ENCODE measurements at places on chromosomes 2 and 18. TPM values are rescaled to one million over a fixed set of nuclear protein-coding genes. Genes with fewer than 3 reads are reported as not detected.

- DNase-seq: no peak
Measured at GRCh38 chr18:12911025-12911928, 27.2 kb upstream of the PTPN2 start.

ABCB11 gene
- 1.5 TPM for total RNA-seq

ZNF385B gene
- total RNA-seq: 5.3 TPM

PARD6G gene
- total RNA-seq: 11.2 TPM

SPP2 gene
- not detected for total RNA-seq

DNA sequence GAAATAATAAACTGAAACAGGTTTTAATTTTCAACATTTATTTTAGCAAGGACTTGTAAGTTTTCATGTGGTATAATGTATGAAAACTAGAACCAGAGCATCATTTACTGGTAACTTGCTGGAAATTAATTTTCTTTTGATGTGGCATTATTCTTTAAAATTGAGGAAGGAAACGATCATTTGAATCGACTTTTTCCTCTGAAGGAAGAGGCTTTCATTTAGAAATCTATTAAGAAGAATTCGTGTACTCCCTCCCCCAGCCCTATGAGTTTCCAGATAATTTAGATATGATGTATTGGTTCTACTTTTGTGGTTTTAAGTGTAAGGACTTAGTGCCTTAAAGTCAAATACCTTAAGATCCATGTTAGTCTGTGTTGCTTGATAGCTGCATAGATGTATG is 2.5 kb downstream of the BABAM2 start:
- DNase-seq: no peak

DNA sequence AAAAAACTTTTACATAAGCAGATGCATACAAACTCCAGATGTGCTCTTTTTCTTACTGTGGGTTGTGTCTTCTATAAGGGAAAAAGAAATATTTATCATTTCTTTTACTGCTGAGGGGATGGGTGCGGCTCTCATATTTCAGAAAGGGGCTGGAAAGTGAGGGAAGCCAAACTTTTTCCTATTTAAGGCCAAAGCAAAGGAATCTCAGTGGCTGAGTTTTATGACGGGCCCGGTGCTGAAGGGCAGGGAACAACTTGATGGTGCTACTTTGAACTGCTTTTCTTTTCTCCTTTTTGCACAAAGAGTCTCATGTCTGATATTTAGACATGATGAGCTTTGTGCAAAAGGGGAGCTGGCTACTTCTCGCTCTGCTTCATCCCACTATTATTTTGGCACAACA is at the start of gene COL3A1:
Gene COL3A1 (plus strand): TSS at position 210 of the 400 bp plus-strand sequence. CDS start 117 bp downstream, at position 327.
- DNase-seq: peak; percentile 60

RAB17 gene
- 1.1 TPM for total RNA-seq

FLACC1 gene
- 5.4 TPM for total RNA-seq

- peak; percentile 48 for DNase-seq
Measured at GRCh38 chr2:85662899-85663593, 5.0 kb downstream of the SFTPB start.

GRCh38 chr2:218437969-218438368 is 19.0 kb downstream of the VIL1 start:
- no peak for DNase-seq

FHL2 gene
- total RNA-seq: 208 TPM

- no peak for DNase-seq
Measured at GRCh38 chr2:224957540-224958461, 84.5 kb downstream of the DOCK10 start.

DNA sequence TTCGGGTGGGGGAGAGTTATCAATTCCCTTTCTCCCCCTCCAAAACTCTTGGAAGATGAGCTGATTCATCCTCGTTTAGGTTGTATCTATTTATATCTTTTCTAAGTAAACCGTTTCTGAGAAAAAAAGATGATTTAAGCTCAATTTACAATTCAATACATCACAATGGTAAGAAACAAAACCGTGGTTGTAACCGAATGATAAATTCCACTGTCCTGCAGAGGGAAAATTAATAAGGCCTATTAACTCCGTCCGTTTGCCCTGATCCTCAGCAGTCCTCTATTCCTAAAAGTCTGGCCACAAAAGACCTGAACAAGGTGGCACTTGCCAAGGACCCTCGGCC is 286.2 kb downstream of the TCF4 start:
- no peak for DNase-seq

DNA sequence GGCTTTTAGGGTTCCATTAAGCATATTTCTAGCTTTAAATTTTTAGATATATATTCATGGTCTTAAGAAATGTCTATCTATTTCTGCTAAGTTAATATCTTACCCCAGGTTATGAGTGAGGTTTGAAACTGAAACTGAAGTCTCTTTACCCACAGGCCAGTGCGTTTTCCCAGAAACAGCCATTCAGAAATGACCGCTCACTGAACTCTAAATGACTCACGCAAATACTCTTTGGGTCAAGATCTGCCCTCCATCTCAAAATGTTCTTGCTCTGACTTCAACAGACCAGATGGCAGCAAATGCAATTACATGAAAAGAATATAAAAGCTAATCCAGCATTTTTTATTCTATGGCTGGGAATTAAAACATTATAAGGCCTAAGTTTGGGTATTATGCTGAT is 315.2 kb downstream of the TDRD15 start:
- DNase-seq: no peak

DNA sequence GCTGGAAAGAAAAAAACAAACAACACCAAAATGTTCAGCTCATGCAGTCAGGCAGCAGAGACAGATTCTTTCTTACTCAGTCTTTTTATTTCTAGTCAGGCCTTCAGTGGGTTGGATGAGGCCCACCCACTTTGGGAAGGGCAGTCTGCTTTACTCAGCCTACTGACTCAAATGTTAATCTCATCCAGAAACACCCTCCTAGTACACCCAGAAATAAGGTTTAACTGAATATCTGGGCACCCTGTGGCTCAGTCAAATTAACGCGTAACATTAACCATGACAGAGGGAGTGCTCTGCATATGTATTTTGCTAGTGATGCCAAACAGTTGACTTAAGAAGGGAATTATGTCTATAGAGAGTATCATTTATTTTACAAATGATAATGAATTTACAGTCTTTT is 401.6 kb downstream of the PARD3B start:
- DNase-seq: no peak

ABI2 gene
- total RNA-seq: 68.9 TPM

- no peak for DNase-seq
Measured at GRCh38 chr2:219565130-219566080, 5.9 kb downstream of the OBSL1 start.

GKN1 gene
- total RNA-seq: not detected

IL1R2 gene
- total RNA-seq: 5.7 TPM

DNA sequence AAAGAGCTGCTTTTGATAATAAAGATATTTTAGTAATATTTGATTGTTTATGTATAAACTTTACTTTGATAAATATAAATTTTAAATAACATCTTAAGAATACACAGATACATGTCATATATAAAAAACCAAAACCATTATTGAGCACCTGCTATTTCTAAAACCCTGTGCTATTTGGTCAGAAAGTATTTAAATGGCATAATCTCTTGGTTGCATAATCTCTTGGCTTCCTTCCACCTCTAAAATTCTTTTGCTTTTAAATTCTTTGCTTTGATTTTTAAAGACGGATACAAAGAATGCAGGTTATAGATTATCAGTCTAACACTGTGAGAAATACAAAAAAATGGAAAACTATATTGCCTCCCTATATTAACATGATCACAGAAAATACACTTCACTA is 36.9 kb downstream of the ACMSD start:
- DNase-seq: no peak

MLPH gene
- total RNA-seq: 25.5 TPM

IL36G gene
- total RNA-seq: not detected

SCYGR8 gene
- total RNA-seq: not detected

DNA sequence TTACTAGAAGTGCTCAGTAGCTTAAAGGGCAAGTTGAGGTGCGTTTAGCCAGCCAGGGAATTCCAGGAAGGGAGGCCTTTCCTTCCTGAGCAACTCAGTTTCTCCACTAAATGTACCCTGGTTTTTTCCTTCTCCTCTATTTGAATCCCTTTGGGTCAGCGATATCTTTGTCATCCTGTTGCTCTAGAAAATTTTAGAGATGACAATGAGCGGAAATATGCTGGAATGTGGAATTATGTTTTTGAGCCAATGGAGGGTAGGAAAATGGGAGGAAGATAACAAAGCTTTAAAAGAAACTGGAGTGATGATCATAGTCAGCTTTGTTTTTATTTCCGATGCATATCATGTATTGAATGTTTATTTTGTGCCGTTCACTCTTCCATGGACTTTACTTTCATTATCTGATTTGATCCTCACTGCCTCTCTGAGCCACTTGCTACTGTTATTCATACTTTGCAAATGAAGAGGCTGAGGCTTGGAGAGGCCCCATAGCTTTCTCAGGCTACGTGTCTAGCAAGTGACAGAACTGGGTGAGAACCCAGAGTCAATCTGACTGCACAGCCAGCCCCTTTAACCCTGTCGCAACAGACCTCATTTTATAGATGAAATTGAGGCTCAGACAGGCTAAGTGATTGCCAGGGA is 67.3 kb downstream of the NTSR2 start:
- DNase-seq: no peak

CD8A gene
- 2.6 TPM for total RNA-seq

NT5DC4 gene
- not detected for total RNA-seq

DNA sequence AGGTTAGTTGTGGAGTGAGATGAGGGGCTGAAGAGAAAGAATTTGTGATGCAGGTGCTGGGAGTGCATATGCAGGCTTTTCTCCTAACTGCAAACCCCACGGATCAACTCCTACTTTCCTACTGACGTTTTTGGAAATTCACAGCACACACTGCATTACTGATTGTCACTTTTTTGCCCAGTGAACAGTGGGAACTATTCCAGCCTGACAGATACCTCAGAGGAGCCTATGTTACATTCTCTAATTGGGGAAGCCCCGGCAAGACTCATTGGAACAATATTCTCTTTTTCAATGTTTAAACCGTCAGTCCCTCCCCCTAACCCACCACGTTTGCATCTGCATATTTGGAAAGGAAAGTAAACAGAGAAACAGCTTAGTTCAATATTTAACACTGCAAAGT is 126.2 kb downstream of the DPP4 start:
- DNase-seq: no peak

DNA sequence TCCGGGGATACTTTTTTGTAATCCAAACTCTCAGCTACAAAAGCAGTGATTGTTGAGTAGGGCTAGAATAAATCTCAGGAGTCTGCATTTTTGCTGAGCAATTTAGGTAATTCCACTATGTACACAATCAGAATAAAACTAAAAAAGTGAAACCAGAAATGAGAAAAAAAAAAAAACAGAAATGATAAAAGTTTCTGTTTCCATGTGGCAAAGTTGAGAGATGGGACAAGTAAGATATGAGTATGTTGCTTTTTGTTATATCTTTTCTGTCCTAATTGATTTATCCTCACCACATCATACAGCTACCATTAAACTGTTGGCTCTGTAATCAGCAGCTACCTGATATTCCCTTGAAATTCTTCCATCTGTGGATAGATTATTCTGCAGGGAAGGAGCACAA is 92.7 kb downstream of the VWC2L start:
- no peak for DNase-seq

DNA sequence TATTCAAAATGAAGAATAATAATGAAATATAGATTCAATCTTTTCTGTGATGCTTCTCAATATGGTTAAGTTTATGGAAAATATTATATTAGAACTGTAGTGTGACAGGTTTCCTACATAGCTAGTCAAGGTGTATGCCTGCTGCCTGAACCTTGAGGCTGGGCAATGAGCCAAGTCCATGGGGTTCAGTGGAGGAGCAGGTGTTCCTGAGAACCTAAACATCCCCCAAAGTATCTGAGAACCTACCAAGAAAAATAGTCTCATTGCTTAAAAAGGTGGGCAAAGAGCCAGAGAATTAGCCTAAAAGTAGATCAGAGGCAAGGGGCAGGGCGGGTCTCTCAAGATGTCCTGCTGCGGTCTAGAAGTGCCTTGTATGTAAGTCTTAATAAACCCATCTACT is 185.9 kb upstream of the SPHKAP start:
- DNase-seq: no peak

GRCh38 chr2:72276356-72276755 is 128.7 kb upstream of the CYP26B1 start:
- no peak for DNase-seq

DNA sequence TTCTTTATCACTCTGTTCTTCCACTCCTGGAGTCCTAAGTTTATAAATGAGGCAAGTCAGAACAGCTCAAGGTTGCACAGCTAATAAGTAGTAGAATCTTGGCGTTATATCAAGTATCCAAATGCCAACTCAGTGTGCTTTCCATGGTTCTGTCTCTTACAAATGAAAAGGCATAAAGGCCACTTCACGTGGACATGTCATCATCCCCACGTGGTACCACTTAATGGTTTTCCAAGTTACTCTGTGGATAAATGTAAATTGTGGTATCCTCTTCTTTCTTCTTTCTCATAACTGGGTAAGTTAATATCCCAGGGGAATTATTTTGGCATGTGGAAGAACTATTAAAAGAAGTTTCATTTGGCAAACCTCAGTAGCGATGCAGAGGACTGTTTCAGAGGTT is 131.5 kb upstream of the L3MBTL4 start:
- no peak for DNase-seq

GRCh38 chr2:241491549-241492173 is 16.7 kb downstream of the STK25 start:
- DNase-seq: no peak

SPAG16 gene
- 27.6 TPM for total RNA-seq

All from sciatic nerve (tissue), 2 donors.